ENCODE measurements at places on chromosomes 13 and 19.

GRCh38 chr19:1459479-1459878 is 9.6 kb downstream of the APC2 start:
- DNase-seq: no peak

GRCh38 chr19:31500197-31500830 is 151.1 kb upstream of the TSHZ3 start:
- no peak for DNase-seq

- no peak for DNase-seq
Measured at GRCh38 chr19:32744555-32745325, 25.2 kb downstream of the TDRD12 start.

- DNase-seq: no peak
Measured at GRCh38 chr13:99165753-99166587, 34.7 kb upstream of the UBAC2 start.

GRCh38 chr13:44045180-44045562 is 165.5 kb downstream of the LACC1 start:
- no peak for DNase-seq

DNA sequence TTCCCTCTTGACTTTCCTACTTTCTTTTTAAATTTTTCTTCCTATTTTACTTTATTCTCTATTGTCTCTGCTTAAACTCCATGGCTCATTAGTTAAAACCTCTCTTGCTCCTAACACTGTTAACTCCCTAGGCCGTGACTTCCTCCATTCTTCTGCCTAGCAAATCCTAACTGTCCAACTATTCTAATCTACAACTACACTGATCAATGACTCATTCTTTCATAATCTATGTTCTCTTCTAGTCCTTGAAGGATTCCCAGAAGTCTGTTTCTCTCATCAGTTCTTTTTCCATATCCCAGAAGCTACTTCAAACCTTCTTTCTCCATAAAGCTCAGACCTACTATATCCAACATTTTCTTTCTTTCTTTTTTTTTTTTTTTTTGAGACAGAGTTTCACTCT is 66.9 kb downstream of the MICU2 start:
- DNase-seq: no peak

DNA sequence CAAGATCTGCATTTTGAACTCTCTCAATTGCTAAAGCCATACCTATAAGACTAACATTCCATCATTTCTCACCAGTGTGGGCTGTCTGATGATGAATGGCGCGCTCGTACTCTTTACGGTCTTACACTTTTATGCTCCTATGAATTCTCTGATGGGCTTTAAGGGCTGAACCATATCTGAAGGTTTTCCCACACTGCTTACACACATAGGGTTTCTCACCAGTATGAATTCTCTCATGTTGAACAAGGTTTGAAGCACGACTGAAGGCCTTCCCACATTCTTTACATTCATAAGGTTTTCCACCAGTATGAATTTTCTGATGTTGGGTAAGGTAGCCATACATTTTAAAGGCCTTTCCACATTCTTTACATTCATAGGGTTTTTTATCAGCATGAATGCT is 18.8 kb upstream of the ZNF607 start:
- no peak for DNase-seq

GRCh38 chr19:1238369-1239303 is 831 bp upstream of the CBARP start:
- no peak for DNase-seq

- no peak for DNase-seq
Measured at GRCh38 chr13:103145442-103145841, 79.2 kb upstream of the SLC10A2 start.

Measured in CD4-positive, alpha-beta T cell treated with Interleukin-6 at 100 ng/mL for 8 hours (primary cell).